Stimulated activated CD8-positive, alpha-beta memory T cell treated with anti-CD3 and anti-CD28 coated beads, Interleukin-2, amount 100 ng/mL, for 1 hour (primary cell): ENCODE measurements at places on chromosomes 7 and 10.

GRCh38 chr10:63699785-63700613 is 178.8 kb downstream of the REEP3 start:
- no peak for DNase-seq

DNA sequence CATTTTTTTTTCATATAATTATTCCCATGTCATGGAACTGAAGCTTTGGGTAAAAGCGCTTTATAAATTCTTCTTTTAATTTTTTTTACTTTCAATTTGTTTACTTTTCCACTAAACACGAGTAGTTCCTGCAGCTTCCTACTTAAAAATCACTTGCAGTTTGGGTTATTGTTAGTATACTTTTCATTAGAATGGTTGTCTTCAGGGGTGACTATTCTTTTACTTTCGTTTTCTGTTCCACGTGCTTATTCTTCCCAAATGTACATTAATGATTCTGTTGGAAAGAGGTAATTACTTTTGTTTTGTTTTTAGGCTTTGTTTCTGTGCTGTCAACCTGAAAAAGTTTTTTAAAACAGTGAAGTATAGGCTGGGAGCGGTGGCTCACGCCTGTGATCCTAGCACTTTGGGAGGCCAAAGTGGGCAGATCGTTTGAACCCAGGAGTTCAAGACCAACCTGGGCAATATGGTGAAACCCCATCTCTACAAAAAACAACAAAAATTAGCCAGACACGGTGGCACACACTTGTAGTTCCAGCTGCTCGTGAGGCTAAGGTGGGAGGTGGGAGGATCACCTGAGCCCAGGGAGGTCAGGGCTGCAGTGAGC is 5.2 kb upstream of the CFAP69 start:
- DNase-seq = no peak

GRCh38 chr7:74429153-74429747 is 24.5 kb upstream of the GTF2IRD1 start:
- DNase-seq = no peak

DNA sequence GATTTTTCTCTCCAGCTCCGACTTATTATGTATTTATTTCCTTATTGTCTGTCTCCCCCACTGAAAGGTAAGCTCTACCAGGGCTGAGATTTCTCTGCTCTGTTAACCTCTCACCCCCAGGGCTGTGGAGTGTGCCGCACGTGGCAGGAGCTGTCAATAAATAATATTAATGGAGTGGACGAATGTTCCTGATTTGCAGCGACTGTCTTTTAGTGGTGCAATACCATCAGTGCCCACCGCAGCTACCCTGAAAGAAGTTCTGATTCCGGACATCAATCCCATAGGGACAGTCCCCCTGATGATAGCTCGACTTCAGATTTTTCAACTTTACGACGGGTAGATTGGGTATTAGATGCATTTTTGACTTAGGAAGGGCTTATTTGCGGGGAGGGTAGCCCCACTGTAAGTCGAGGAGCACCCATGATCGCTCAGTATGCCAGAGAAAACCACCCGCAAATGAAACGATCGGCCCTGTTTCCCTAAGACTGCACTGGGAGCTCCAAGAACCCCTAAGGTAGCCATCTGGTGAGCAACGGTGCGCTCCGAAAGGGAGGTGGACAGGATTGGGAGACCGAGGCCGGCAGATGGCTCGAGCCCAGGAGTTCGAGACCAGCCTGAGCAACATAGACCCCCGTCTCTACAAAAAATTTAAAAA is 986 bp upstream of the PPP2R2D start:
- DNase-seq = no peak

DNA sequence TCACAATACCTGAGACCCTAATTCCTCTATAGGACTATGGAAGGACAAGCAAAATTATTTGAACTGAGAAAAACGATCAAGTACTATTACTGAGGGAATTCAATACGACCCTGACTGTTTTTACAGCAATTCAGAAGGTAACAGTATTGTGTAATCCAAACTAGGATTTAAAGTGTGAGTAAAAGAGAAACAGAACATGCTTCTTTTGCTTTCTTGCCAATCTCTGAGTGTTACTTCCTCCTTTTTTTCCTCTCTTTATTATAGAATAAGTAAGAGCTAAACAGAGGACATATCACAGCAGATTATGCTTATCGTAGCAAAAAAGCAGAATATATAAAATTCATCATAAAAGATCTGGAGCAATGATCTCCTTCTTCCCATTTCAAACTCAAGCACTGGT is 292.1 kb downstream of the THSD7A start:
- no peak for DNase-seq

- no peak for DNase-seq
Measured at GRCh38 chr7:79673421-79673820, 220.0 kb upstream of the MAGI2 start.

GRCh38 chr10:9869606-9870176 is 1148.0 kb upstream of the CELF2 start:
- DNase-seq = no peak

DNA sequence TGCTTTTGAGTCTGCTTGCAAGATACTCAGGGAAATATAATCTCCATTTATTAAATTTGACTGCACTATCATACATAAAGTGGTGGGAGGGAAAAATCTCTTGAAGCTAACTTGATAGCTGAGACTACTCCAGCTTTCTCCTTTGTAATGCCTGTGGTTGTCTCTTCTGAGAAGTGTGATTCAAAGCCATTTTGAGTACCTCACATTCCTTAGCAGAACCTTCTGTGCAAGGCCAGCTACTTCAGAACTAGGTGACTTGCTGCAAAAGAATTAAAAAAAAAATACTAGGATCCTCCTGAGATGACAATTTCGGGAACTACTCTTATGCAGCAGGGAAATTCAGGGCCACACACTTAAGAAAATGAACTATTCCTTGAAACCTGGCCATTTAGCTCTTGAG is 294.8 kb downstream of the MDFIC start:
- DNase-seq = no peak

- no peak for DNase-seq
Measured at GRCh38 chr7:16989811-16990413, 108.1 kb upstream of the AGR3 start.

GRCh38 chr10:15106352-15107013 is 9.3 kb downstream of the RPP38 start:
- peak; percentile 47 for DNase-seq

- DNase-seq = no peak
Measured at GRCh38 chr7:7681191-7681935, 37.0 kb downstream of the RPA3 start.

GRCh38 chr10:1536341-1536740 is 201.0 kb downstream of the ADARB2 start:
- no peak for DNase-seq

DNA sequence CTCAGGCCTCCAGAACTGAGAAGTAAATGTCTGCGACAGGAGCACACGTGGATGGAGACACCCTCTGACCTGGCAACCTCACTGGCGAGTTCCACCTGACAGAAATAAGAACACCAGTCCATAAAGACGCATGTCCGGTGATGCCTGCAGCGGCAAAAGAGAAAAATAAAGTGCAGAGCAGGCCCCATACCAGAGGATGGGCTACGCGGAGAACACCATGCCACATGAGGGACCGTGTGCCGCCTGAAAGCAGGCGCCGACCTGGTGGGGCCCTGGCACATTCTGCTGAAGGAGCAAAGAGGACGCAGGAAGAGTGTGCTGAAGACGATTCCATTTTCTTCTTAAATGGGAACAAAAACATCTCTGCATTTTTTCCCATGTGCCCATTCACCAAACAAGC is 105.0 kb downstream of the VIPR2 start:
- no peak for DNase-seq

DNA sequence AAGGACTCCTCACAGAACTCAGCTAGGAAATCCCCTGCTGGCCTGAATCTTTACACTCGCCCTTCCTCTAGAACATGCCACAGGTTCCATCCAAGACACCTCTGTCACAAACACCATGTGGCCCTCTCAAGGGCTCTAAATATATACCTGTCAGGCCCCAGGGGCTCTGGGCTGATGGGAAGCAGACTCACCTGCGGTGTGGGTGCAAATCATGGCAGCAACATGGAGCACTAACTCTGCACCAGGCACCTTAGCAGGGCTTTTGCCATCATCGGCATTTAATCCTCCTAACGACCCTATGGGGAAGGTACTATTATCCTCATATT is 17.3 kb downstream of the SH3PXD2A start:
- no peak for DNase-seq

DNA sequence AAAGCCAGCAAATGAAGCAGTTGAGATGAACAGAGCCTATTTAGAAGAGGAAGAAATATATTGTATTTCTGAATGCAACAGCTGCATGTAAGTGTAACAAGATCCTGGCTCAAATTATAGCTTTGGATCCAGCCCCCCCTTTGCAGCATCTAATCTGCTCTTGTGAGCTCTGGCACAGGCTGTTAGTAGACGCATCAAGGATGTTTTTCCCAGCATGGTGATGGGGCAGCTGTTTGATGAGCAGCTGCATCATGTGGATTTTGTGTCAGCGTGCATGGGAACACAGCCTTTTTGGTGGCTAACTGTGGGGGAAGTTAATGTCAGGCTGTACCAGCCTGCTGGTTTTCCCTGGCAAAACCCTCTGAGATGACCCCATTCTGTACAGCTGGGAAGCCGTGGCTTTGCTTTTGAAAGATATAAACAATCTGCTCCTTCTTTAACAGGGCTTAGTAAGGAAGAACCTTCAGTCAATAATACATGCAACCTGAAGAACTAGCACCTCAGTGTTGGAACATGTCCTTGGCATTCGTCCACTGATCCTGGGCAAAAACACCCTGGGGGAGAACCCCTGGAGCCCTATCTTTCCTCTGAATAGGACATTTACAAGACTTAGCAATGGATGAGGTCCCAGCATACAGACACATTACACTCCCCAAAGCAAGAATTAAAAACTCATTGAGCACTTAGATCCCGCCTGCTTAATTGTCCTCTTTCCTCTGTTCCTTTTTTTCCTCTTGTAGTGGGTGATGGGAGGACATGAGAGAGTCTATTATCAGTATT is 70.6 kb downstream of the NPS start:
- no peak for DNase-seq
